ENCODE measurements at places on chromosomes 12 and 14.

DNA sequence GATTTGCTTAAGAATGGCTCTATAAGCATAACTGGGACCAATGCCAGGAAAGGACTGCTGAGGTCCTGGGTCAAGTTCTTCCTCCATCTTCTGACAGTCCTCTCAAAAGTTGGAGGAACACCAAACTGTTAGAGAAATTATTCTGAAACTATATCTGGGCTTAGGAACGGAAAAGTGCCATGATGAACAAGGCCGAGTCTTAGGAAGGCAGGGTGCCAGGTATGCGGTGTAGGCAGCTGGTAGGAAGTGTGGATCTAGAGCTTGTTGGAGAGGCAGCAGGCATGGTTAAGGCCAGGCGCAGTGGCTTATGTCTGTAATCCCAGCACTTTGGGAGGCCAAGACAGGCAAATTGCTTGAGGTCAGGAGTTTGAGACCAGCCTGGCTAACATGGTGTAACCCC is 7.7 kb downstream of the GNPTAB start:
- no peak for DNase-seq

- no peak for DNase-seq
These were observed 4.6 kb upstream of the GSC start for GRCh38 chr14:94774344-94775090.

DNA sequence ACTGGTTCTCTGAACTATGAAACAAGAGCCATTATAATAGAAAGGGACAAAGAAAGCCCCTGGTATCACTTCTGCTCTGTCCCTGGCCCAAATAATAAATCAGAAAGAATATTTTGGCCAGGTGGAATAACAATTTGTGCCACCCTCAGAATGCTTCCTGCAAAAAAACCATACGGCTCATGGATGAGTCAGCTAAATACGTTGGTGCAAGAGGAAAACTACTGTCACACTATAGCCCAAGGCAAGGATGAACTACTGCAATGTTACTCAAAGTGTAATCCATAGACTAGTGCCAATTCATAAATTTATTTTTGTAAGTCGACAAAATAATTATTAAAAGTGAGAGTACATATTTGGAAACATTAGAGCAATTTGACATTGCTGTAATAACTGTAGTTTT is 68.2 kb downstream of the ANKS1B start:
- DNase-seq, result no peak

- DNase-seq, result no peak
These were observed 18.9 kb downstream of the ARL6IP4 start for GRCh38 chr12:122999196-122999946.

GRCh38 chr12:60162988-60163720 is 567.3 kb downstream of the SLC16A7 start:
- DNase-seq, result no peak

GRCh38 chr14:64705381-64706118 is 1.3 kb downstream of the PLEKHG3 start:
- no peak for DNase-seq

DNA sequence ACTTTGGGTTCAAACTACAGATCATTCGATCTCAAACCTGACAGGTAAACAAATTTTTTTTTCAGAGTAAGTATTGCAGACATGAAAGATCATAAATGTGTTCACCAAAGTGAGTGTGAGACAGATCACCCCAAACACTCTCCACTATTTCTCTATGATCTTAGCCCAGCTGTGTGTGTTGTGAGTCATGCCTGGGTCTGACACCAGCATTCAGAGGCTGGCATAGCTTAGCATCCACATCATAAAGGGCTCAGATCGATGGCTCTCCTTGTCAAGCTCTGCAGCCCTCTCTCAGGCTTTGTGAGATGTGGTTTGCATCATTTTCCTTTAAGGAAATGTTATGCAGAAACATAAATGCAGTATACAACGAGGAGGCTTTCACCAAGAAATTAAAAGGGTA is 164.9 kb downstream of the ETV6 start:
- no peak for DNase-seq

GRCh38 chr14:60346706-60347105 is 97.7 kb downstream of the PPM1A start:
- no peak for DNase-seq

DNA sequence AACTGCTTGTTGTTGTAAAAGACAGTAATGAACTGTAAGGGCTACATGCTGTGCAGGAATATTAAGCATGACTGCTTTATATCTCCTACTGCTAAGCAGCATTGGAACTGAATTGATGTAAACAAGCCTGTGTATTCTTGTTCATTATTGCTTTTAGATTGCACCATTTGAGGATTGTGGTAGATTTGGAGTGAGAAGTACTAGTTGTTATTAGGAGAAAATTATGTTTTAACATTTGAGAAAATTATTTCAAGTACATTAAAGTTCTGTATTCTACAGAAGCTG is 212.7 kb downstream of the ERC1 start:
- DNase-seq, result no peak

Data from HuH-7 (cell line).